Eye (tissue), 1 donor: ENCODE measurements at places on chromosomes 1 and 21.

GRCh38 chr1:66434096-66434495 lies 99.9 kb upstream of the SGIP1 start:
- no peak for DNase-seq

- no peak for DNase-seq
Observed at GRCh38 chr1:39159224-39160036, 45.1 kb upstream of the MACF1 start.

GRCh38 chr1:184888505-184888904 lies 85.8 kb downstream of the NIBAN1 start:
- peak; percentile 18 for DNase-seq

- no peak for DNase-seq
Observed at GRCh38 chr1:152107031-152107983, 7.9 kb downstream of the TCHH start.
